CD8-positive, alpha-beta memory T cell (primary cell): ENCODE measurements at places on chromosomes 7 and 10. TPM values are rescaled to one million over a fixed set of nuclear protein-coding genes. Genes with fewer than 3 reads are reported as not detected.

DNA sequence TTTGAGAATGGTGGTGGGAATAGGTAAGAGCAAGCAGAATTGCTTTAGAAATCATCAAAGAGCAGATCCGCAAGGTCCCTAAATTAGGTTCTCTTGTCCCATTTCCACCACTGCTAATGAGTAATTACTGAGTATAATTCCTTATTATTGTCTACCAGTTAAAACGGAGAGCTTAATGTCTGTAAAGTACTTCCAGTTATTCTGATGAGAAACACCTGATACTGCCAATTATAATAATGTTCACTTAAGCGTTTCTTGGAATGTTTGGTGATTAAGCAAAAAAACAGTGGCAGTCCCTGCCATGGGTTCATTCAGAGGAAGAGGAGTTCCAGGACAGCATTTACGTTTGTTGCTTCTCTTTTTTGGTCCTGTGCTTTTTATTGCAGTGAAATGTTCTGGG lies 358.5 kb upstream of the GALNT17 start:
- no peaks in the 10 kb centered on the region for H3K27me3 ChIP-seq
- no peak for DNase-seq
- no peak overlapping the region for H3K4me3 ChIP-seq
- H3K36me3 ChIP-seq: no peaks in the 10 kb centered on the region

Gene SLC25A40
- total RNA-seq: 37.9 TPM

DNA sequence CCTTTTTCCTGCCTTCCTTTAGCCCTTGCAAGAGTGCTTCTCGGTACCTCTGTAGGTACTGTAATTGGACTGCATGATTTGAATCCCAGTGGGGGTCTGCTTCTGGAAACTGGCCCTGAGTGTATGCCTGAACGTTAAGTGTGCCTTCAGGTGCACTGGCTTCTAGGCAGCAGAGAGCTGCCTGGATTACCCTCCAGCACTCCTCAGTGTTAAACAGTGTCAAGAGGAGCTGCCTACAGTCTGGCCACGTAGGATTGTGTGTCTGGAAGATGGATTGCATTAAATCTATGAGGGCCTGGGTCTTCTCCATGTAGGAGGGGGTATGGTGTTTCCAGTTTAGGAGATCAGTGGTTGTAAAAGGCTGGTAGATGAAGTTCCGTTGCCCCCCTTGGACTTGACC lies 103.7 kb downstream of the TRIM24 start:
- no peak overlapping the region for H3K27ac ChIP-seq
- no peak for DNase-seq
- no peaks in the 10 kb centered on the region for H3K4me1 ChIP-seq
- no peaks in the 10 kb centered on the region for H3K27me3 ChIP-seq
- H3K36me3 ChIP-seq: peaks cover 40% of the 10 kb centered on the region
- no peak overlapping the region for H3K4me3 ChIP-seq

Gene SLC26A3
- not detected for total RNA-seq

DNA sequence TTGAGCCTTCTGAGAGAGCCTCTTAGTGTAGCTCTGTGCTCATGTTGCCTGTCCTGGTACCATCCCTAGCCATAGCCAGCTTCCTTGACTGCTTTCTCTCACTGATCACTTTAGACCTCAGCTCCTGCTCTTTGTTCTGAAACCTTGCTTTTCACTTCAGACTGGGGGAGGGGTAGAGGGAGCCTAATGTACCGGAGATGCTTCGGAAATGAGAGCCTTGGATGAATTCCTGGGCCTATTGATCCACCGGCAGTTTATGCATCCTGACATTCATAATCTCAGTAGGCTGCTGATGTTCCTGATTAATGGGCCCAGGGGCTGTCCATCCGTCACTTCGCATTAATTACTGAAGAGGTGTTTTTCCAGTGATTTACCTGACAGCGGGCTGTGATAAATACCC lies 38.8 kb downstream of the R3HCC1L start:
- no peaks in the 10 kb centered on the region for H3K4me1 ChIP-seq
- DNase-seq: no peak
- no peak overlapping the region for H3K4me3 ChIP-seq
- no peaks in the 10 kb centered on the region for H3K27me3 ChIP-seq

Gene C10orf95
- total RNA-seq: 0.62 TPM

Gene CFAP69
- 0.53 TPM for total RNA-seq

DNA sequence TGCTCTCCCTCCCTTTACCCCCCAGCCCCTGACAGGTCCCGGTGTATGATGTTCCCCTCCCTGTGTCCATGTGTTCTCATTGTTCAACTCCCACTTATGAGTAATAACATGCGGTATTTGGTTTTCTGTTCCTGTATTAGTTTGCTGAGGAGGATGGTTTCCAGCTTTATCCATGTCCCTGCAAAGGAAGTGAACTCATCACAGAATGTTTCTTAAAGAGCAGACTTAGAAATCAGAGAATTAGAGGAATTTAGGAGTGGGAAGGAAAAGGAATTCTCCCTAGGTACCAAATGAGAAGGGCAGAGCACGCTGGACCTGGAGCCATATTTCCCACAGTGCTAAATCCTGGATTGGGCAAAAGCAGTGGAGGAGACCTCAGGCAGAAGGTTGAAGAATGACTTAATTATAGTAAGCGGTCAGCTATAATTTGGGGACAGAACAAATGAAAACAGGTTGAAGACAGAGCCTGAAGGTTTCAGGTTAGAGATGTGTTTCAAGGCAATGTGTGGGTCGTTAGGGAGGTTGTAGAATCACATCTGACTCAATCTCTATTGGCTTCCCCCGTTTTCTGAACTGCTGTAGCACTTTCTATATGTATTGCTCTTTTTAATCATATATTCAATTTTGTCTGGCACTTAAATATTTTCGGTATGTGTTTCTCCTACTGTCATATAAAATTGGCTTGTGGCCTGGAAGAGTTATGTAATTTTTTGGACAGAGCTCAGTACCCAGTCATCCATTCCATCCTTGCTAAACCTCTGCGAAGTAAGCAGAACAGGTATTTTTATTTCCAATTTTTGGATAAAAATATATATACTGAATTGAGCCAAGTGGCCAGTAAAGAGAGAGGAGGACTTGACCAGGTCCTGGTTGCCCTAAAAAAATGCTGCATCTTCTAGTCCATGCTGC lies 210.5 kb upstream of the KLF6 start:
- H3K36me3 ChIP-seq: no peaks in the 10 kb centered on the region
- no peaks in the 10 kb centered on the region for H3K27me3 ChIP-seq
- no peak for DNase-seq
- H3K4me1 ChIP-seq: no peaks in the 10 kb centered on the region

- peak overlapping the region; percentile 66 for H3K4me3 ChIP-seq
- no peak for DNase-seq
- H3K4me1 ChIP-seq: peaks cover 4% of the 10 kb centered on the region
- H3K27ac ChIP-seq: no peak overlapping the region
- H3K27me3 ChIP-seq: peaks cover 12% of the 10 kb centered on the region
These were observed 45.9 kb upstream of the TMEM72 start for GRCh38 chr10:44865289-44865671.

DNA sequence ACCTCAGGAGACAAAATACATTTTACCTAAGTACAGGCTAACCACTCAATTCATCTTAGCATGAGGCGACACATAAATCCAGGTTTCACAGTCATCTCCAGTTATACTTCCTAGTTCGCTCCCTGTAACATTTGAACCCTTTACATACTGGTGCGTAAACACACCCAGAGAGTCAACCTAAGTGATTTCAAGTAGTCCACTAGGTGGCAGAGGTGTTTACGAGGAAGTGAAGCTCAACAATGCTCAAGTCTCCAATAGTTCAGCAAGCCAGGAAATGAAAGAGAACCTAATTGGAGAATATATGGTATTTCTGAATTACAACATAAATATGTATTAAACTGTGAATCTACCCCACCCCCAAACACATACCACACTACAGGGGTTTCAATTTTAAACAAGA lies 76.3 kb upstream of the ABCB5 start:
- no peak overlapping the region for H3K27ac ChIP-seq
- H3K4me1 ChIP-seq: no peaks in the 10 kb centered on the region
- no peaks in the 10 kb centered on the region for H3K36me3 ChIP-seq
- no peak overlapping the region for H3K4me3 ChIP-seq

DNA sequence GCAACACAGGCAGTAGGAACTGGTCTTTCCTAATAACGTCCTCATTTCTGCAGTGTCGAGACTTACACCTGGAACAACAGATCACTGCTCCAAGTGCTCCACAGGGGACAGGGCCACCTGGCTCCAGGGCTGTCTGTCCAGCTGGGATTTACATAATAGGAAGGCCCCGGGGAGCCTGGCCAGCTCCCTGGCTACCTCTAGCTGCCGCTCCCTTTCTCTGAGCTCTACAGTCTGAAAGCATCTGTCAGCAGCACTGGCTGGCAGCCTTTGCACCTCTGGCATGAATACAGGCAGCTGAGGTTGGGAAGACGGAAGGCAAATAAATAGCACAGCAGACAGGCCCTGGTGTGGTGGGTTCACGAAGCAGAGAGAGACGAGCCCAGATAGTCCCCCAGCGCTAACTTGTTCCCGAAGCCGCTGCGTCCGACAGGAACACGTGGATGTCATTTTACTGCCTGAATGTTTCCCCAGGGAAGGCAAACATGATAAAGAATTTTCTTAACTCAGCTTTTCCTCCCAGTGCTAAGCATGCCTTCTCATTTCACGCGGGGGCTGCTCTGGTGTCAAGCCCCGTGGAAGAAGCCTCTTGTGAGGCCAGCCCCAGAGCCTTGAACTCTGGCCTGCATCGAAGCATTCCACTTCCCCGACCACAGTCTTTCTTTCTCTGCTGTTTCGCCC lies 105.4 kb downstream of the ITIH5 start:
- no peak for DNase-seq
- no peak overlapping the region for H3K27ac ChIP-seq
- H3K36me3 ChIP-seq: no peaks in the 10 kb centered on the region

- no peaks in the 10 kb centered on the region for H3K36me3 ChIP-seq
- H3K4me1 ChIP-seq: peaks cover 6% of the 10 kb centered on the region
- no peaks in the 10 kb centered on the region for H3K27me3 ChIP-seq
- H3K27ac ChIP-seq: no peak overlapping the region
- no peak for DNase-seq
- no peak overlapping the region for H3K4me3 ChIP-seq
These were observed 51.8 kb downstream of the PYROXD2 start for GRCh38 chr10:98363220-98363619.

Gene CALML3
- not detected for total RNA-seq

GRCh38 chr10:8776926-8777622 lies 722.6 kb downstream of the GATA3 start:
- H3K4me1 ChIP-seq: peaks cover 13% of the 10 kb centered on the region
- no peaks in the 10 kb centered on the region for H3K36me3 ChIP-seq
- no peaks in the 10 kb centered on the region for H3K27me3 ChIP-seq
- no peak overlapping the region for H3K27ac ChIP-seq
- DNase-seq: no peak

GRCh38 chr7:100865938-100866728 lies 1.1 kb upstream of the TRIP6 start:
- H3K27ac ChIP-seq: peak overlapping the region; percentile 76
- peaks cover 5% of the 10 kb centered on the region for H3K36me3 ChIP-seq
- peaks cover 17% of the 10 kb centered on the region for H3K4me1 ChIP-seq
- H3K27me3 ChIP-seq: no peaks in the 10 kb centered on the region

DNA sequence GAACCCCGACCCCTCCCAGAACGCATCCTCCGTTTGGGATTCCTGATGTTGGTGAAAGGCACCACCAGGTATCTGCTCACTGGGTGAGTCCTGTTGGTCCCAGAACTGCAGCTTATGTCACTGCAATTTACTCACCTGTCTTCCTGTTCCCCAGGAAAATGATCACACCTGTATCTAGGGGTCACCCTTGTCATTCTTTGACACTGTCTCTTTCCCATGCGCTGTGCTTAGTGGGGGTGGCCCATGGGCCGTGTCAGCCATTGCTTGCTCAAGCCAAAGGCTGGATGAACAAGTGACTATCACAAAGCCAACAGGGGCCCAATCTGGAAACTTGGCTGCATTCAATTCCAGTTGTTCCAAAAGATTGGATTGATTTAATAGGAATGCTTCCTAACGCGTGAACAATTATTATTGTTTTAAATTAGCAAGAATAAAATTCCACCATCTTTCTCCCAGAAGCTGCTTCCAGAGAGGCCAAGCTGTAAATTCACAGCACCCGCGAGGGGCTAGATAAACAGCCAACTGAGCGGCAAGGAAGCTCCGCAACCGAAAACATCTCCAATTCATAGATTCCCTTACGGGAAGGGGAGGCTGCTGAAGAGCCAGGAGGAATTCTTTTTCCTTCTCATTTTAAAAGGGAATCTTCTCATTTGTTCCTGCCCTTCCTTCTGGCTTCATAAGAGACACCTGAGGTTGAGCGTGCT lies 134.8 kb upstream of the ZMIZ1 start:
- H3K36me3 ChIP-seq: no peaks in the 10 kb centered on the region
- H3K4me1 ChIP-seq: peaks cover 6% of the 10 kb centered on the region
- H3K4me3 ChIP-seq: no peak overlapping the region
- no peaks in the 10 kb centered on the region for H3K27me3 ChIP-seq
- no peak for DNase-seq
- no peak overlapping the region for H3K27ac ChIP-seq

Gene ADAP1
- total RNA-seq: 77.3 TPM
